RPMI7951 (cell line): ENCODE measurements at places on chromosomes 1 and 21. TPM values are rescaled to one million over a fixed set of nuclear protein-coding genes. Genes with fewer than 3 reads are reported as not detected.

PRDX6 gene
- total RNA-seq, result 317 and 355 TPM in 2 replicates

GPR37L1 gene
- not detected in 2 replicates for total RNA-seq

SLC50A1 gene
- total RNA-seq, result 24.2 and 32.5 TPM in 2 replicates

MROH7 gene
- total RNA-seq, result not detected in 2 replicates

OVAAL gene
- 0.36 and 0.68 TPM in 2 replicates for total RNA-seq

SMIM12 gene
- total RNA-seq, result 31.5 and 47.6 TPM in 2 replicates

GPN2 gene
- total RNA-seq, result 9.4 and 20.4 TPM in 2 replicates

DIRAS3 gene
- total RNA-seq, result not detected in 2 replicates

FNDC10 gene
- total RNA-seq, result 3.4 and 3.6 TPM in 2 replicates

KCNK2 gene
- 8.0 and 8.7 TPM in 2 replicates for total RNA-seq

ACOT11 gene
- 0.39 and 0.60 TPM in 2 replicates for total RNA-seq

ZNF695 gene
- 8.4 and 8.8 TPM in 2 replicates for total RNA-seq

DYNLT4 gene
- 0.24 and 0.88 TPM in 2 replicates for total RNA-seq

INTS11 gene
- total RNA-seq, result 62.6 and 75.4 TPM in 2 replicates

GRCh38 chr1:183416850-183417771 is 1.1 kb downstream of the NMNAT2 start:
- peak; percentile 47 for DNase-seq

DNA sequence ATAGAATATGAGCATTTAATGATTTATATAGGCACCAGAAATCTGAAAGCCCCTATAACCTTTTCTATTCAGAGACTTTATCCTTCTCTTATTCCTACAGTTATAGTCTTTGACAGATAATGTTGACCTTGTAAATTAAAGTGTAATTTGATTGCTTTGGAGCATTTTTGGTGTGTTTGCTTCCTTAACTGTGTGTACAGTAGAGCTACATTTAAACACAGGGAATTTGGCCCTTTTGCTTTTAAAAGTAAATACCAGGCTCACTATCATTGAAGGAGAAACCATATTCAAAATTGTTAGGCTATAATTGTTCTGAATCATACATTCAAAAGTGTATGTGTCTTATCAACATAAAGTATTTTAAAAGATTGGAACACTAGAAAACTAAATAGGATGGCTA is 33.0 kb downstream of the STXBP3 start:
- no peak for DNase-seq

DNA sequence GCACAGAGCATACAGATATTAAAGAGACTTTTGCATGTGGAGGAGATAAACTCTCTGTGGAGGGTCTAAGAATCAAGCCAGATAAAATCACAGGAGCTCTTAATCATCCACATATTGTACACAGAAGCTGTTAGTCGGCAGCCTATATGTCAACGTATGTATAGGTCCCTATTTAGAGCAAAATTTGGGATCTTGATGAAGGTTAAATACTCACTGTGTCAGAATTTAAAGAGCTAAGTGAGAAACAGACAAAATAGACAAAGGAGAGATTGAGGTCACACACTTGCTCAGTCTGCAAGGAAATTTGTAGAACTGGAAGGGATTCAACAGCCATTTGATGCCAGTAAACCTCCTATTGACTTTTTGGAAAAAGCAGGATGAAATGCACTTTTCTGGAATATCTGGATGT is 4.1 kb upstream of the IRF2BP2 start:
- DNase-seq, result no peak

- peak; percentile 96 for DNase-seq
Observed at GRCh38 chr1:7401814-7402547, 369.1 kb upstream of the VAMP3 start.

DNA sequence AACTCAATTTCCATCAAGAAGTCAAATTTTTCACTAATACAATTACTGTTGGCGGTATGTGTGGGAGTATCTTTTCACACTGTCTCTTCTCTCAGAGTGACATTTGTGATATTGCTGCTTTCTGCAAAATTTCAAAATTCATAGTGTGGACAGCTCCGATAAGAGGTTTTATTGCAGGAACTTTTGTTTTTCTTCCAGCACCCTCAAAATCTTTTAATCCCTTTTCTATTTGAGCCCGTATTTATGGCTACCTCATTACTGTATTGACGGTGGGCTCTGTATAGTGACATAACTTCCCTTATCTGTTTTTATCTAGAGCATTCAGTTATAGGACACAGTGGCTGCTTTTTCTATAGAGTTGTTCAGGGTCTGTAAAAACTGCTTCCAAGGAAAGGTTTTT is 794.4 kb upstream of the TMPRSS15 start:
- no peak for DNase-seq

DNA sequence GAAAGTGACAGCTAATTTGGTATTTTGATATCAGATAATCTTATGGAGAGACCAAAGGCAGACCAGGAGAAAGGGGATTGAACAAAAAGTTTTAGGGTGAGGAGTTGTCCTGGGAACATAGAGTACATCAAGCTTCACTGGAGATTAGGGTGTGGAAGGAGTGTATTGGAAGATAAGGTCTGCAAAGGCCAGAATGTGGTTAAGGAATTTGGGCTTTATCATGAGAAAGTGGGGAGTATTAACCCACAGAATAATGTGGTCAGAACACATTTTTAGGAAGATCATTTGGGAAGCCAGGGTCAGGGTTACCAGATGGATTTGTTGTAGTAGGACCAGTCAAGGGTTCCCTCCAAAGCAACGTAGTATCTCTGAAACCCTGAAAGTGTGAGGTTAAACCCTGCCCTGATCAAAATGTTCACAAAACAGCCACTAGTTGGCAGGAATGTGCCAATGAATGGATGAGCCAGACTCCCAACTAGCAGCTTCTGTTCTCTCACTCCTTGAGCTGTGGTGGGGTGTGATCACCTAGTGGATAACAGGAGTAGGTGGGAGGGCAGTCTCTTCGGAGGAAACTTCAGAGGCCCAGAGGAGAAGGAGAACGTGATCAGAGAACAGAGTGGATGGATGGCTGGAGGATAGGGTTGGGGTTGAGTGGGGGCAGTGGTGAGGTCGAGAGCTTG is 35.8 kb downstream of the SLC2A1 start:
- peak; percentile 80 for DNase-seq

DNA sequence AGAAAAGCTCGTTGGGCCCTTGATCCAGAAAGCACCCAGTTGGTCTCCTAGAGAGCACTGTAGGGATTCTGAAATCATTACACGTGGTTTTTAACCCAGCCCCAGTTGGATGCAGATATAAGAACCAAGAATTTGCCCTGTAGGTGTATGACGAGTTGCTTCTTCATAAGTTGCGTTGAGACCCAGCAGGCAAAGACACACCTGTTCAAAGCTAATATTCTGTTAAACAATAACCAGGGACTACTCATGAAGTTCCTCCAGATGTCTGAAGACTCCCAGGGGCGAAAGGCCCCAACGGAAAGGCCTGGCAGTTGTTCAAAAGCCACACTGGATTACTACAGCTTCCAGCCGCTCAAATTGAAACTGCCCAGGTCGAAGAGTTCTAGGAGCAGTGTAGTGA is 88.6 kb upstream of the HNRNPU start:
- DNase-seq, result peak; percentile 3

- no peak for DNase-seq
Observed at GRCh38 chr1:219086956-219087469, 86.7 kb upstream of the LYPLAL1 start.

GRCh38 chr1:147851149-147851548 is 51.4 kb upstream of the GJA8 start:
- no peak for DNase-seq

GRCh38 chr1:63868268-63868781 is 94.5 kb downstream of the ROR1 start:
- peak; percentile 47 for DNase-seq

DNA sequence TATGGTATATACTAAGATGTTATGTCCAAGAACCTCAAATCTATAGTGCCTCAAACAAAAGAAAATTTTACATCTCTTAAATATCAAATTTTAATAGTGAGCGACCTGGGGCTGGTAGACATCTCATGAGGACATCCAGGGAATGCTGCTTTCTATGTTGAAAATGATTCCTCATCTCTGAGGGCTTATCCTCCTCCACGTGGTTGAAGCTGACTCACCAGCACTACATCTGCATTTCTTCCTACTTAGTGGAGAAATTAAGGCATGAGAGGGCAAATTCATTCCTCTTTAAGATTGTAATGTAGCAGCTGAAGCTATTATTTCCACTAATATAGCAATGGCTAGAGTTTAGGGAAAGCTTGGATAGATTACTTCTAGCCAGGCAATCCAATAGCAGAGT is 529.5 kb downstream of the COL11A1 start:
- peak; percentile 17 for DNase-seq

GRCh38 chr1:150072959-150073358 is 5.4 kb downstream of the VPS45 start:
- peak; percentile 15 for DNase-seq

DNA sequence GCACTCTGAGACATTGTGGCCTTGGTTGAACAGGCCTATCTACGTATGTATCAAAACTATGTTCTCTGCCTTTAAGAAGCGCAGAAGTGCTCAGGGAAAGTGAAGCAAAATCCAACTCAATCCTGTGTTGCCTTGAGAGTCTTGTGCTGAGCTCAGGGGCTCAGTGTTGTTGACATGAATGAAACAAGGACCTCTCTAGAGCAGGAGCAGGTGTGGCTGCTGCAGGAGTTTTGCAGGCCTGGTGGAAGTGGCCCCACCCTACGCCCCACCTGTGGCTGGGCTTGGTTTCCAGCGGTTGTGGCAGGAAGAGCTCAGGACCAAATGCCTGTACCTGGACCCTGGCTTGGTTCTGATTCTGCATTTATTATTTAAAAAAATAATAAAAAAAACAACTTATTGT is 20.9 kb downstream of the CA6 start:
- no peak for DNase-seq

GRCh38 chr1:204367193-204367858 is 7.6 kb upstream of the PLEKHA6 start:
- DNase-seq, result no peak

DNA sequence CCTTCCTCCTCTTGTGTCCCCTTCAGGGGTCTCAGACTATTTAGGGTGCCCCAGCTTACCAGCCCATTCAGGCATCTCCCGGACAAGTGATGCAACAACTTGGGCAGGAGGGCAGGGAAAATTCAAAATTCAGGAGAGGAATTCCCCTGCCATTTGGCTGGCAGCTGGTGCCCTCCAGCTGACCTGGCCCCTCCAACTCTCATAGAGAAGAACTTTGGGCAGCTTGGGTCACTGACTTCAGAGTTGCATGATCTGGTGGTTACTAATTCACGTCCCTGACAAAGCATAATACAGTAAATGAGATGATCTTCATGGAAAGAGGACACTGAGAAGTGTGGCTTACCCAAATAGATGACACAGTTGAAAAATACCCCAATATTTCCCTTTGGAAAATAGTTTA is at the start of gene FCAMR:
Gene FCAMR, minus strand, starts transcription at position 15 of the 400 bp plus-strand sequence. CDS start 335 bp downstream, outside the sequence.
- DNase-seq, result no peak

DNA sequence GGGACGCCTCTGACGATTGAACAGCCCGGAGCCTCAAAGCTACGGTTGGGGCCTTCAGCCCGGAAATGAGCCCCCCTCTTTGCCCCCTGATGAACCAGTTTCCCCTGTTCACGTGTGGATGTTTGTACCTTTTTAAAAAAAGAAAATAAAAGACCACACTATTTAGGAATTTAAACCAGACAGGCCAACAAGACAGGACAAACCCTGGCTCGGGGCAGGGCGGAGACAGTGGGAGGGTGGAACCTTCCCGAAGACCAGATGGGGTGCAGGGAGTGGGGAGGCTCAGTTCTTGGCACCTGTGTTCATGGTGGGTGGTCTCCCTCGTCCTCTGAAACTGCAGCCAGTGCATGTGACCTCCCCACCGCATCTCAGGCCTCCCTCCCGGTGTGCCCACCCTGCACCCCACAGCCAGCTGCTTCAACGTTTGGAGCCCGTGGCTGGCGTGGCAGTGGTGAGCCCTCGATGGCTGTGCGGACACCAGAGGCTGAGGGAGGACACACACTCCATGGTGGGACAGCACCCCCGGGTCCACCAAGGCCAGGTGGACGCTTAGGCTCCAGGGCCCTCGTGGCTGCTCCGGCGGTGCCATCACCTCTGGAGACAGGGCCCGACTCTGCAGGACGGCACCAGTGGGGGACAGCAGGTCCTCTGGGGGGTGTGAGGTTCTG is 45.6 kb downstream of the COL18A1 start:
- no peak for DNase-seq

DNA sequence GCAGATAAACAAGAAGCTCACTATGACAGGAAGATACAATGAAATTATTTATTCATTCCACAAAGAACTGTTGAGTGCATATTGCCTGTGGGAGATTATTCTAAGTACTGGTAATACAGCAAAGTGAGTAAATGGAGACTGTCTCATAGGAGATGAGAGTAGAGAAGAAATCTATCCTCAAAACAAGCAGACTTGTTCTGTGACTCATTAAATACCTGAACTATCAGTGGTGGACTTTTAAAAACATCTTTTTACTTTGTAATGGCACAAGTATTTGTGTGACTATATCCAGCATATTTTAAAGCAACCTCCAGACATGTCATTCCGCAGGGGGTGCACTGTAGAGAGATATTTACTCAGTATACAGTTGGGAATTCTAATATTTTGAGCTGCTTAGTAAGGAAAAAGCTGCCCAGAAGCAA is 259.2 kb downstream of the FMN2 start:
- peak; percentile 41 for DNase-seq

- no peak for DNase-seq
Observed at GRCh38 chr21:32861866-32862265, 90.3 kb upstream of the PAXBP1 start.

- DNase-seq, result peak; percentile 87
Observed at GRCh38 chr1:20426923-20427322, 59.1 kb downstream of the CAMK2N1 start.

GRCh38 chr1:27561124-27561899 is 42.6 kb downstream of the AHDC1 start:
- DNase-seq, result no peak

- no peak for DNase-seq
Observed at GRCh38 chr21:22892028-22892427, 1893.8 kb downstream of the NCAM2 start.

GRCh38 chr1:160579216-160579701 is at the start of gene CD84:
CD84 (minus strand) TSS chr1:160579496; CDS start chr1:160579437, 59 bp downstream.
- no peak for DNase-seq

DNA sequence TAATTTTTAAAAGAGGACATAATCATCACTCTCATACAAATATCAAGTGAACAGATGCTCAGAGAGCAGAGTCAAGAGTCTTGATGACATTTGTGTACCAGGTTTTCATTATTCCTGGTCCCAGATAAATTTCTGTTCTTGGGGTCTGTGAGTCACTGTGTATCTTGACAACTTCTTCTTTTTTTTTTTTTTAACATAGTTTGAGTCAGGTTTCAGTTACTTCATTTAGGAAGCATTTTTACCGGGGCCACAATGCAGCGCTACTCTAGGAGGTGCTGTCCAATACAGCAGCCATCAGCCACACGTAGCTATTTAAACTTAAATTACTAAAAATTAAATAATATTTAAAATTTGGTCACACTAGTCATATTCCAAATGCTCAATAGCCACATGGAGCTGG is 188.1 kb upstream of the SAMSN1 start:
- DNase-seq, result no peak

- DNase-seq, result no peak
Observed at GRCh38 chr1:206705191-206705590, 20.5 kb downstream of the MAPKAPK2 start.

- DNase-seq, result no peak
Observed at GRCh38 chr1:223738465-223739365, 26.4 kb downstream of the CAPN2 start.

- no peak for DNase-seq
Observed at GRCh38 chr1:17163789-17164666, 40.9 kb upstream of the PADI1 start.

- no peak for DNase-seq
Observed at GRCh38 chr1:235722858-235723257, 73.3 kb upstream of the GNG4 start.
